Calu3 (cell line): ENCODE measurements at places on chromosomes 16 and 17. TPM values are rescaled to one million over a fixed set of nuclear protein-coding genes. Genes with fewer than 3 reads are reported as not detected.

The NPIPB6 gene
- total RNA-seq = 2.5 and 2.6 TPM in 2 replicates

The PRKCA gene
- 126 TPM in 2 replicates for total RNA-seq

The AHSP gene
- not detected in 2 replicates for total RNA-seq

The PGAP3 gene
- total RNA-seq = 1,186 and 1,276 TPM in 2 replicates

The SLC5A11 gene
- total RNA-seq = 0.64 TPM in 1 of 2 replicates, not detected in the other

GRCh38 chr16:67636713-67637112, 8.2 kb upstream of the CARMIL2 start:
- H3K27ac ChIP-seq = no peak overlapping the region
- H3K36me3 ChIP-seq = peaks cover 44% of the 10 kb centered on the region
- no peaks in the 10 kb centered on the region for H3K27me3 ChIP-seq
- H3K4me3 ChIP-seq = no peak overlapping the region
- no peak for DNase-seq

GRCh38 chr17:81738801-81739393, 26.8 kb downstream of the SLC25A10 start:
- H3K27me3 ChIP-seq = no peaks in the 10 kb centered on the region
- peaks cover 13% of the 10 kb centered on the region for H3K4me1 ChIP-seq
- no peak overlapping the region for H3K27ac ChIP-seq
- DNase-seq = no peak
- peaks cover 18% of the 10 kb centered on the region for H3K36me3 ChIP-seq

DNA sequence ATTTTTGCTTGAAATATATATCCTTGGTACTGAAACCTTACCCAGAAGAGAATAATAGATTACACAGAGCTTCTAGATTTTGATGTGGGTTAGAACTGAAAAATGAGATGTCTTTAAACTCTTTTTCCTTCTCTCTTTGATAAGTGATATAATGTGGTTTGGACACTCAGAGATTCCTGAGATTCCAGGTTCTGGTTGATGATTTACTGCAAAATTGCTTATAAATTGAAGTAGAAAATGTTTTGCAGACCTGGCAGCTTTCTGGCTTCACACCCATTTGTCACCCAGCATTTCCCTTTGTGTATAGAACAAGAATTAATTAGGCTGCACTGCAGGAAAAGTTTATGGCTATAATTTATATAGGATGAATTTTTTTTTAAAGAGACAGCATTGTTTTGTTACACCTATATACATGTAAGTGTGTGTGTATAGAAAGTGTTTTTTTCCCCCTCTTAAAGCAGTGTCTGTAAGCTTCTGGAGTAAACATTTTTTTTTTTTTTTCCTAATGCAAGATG, 23.5 kb downstream of the AATF start:
- no peaks in the 10 kb centered on the region for H3K27me3 ChIP-seq
- H3K36me3 ChIP-seq = peaks cover under 1% of the 10 kb centered on the region
- no peak for DNase-seq
- no peak overlapping the region for H3K4me3 ChIP-seq
- peaks cover 13% of the 10 kb centered on the region for H3K4me1 ChIP-seq
- no peak overlapping the region for H3K27ac ChIP-seq

DNA sequence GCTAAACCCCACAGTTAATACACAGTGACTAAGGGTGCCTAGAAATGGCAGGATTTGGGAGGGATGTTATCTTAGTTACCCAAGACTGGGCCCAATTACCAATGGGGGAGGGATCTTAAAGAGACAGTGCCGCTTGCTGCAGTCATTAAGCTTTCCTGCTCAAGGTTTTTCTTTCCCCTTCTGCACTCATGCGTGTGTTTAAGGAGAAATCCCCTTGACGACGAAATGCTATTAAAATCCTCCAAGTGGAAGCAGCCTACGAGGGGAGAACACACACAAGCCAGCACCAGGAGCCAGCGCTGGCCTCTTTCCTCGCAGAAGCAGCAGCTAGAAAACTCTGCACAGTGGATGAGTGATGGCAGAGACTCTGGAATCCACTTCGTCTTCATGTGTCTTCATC, 22.0 kb downstream of the SALL1 start:
- no peaks in the 10 kb centered on the region for H3K4me1 ChIP-seq
- H3K27ac ChIP-seq = no peak overlapping the region
- H3K36me3 ChIP-seq = no peaks in the 10 kb centered on the region
- peaks cover 84% of the 10 kb centered on the region for H3K27me3 ChIP-seq
- no peak overlapping the region for H3K4me3 ChIP-seq

DNA sequence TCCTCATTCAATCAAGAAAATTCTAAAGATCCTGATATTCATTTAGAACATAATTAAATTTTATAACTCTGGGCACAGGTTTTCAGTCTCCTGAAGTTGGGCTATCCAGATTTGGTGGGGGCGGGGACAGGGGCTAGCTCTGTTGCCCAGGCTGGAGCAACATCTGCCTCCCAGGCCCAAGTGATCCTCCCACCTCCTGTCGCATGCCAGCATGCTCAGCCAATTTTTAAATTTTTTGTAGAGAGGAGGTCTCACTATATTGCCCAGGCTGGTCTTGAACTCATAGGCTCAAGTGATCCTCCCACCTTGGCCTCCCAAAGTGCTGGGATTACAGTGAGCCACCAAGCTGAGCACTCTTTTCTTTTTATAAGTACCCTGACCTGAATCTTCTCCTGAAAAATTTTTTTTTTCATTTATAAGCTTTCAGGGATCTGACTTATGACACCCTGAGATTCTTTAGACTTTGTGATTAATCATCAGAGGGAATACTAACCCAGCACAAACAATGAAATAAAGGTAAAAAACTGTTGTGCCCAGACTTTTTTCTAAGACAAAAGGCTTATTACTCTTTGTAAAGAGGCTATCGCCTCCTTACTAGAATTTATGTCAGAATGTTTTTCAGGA, 62.6 kb downstream of the TUBD1 start:
- peak overlapping the region; percentile 49 for H3K4me3 ChIP-seq
- H3K27me3 ChIP-seq = no peaks in the 10 kb centered on the region
- H3K27ac ChIP-seq = peak overlapping the region; percentile 97
- H3K4me1 ChIP-seq = peaks cover 16% of the 10 kb centered on the region
- peak; percentile 34 for DNase-seq

- DNase-seq = no peak
- H3K4me1 ChIP-seq = peaks cover 15% of the 10 kb centered on the region
- no peak overlapping the region for H3K4me3 ChIP-seq
- H3K27ac ChIP-seq = no peak overlapping the region
These were observed 5.9 kb downstream of the CHMP6 start for GRCh38 chr17:80997424-80998117.

- no peaks in the 10 kb centered on the region for H3K36me3 ChIP-seq
- H3K27ac ChIP-seq = no peak overlapping the region
- H3K4me3 ChIP-seq = no peak overlapping the region
- H3K4me1 ChIP-seq = no peaks in the 10 kb centered on the region
These were observed 77.8 kb downstream of the WWP2 start for GRCh38 chr16:69839798-69840409.

GRCh38 chr16:1533443-1533951, at the start of gene TMEM204:
TMEM204 (plus strand) TSS chr16:1533666; CDS start chr16:1534276, 610 bp downstream.
- no peaks in the 10 kb centered on the region for H3K36me3 ChIP-seq
- no peaks in the 10 kb centered on the region for H3K27me3 ChIP-seq
- DNase-seq = no peak

- H3K4me1 ChIP-seq = peaks cover 22% of the 10 kb centered on the region
- H3K4me3 ChIP-seq = no peak overlapping the region
- DNase-seq = no peak
These were observed 2.8 kb upstream of the ATXN2L start for GRCh38 chr16:28820016-28820415.

- no peak overlapping the region for H3K27ac ChIP-seq
- H3K36me3 ChIP-seq = peaks cover 54% of the 10 kb centered on the region
- peaks cover 15% of the 10 kb centered on the region for H3K4me1 ChIP-seq
- H3K4me3 ChIP-seq = no peak overlapping the region
- no peaks in the 10 kb centered on the region for H3K27me3 ChIP-seq
These were observed 28.0 kb downstream of the LLGL2 start for GRCh38 chr17:75553295-75554110.

GRCh38 chr16:2090777-2091546, 43.2 kb downstream of the TSC2 start:
- no peak overlapping the region for H3K27ac ChIP-seq
- DNase-seq = peak; percentile 82
- H3K27me3 ChIP-seq = no peaks in the 10 kb centered on the region
- peak overlapping the region; percentile 30 for H3K4me3 ChIP-seq
- H3K36me3 ChIP-seq = peaks cover 59% of the 10 kb centered on the region
- H3K4me1 ChIP-seq = no peaks in the 10 kb centered on the region

DNA sequence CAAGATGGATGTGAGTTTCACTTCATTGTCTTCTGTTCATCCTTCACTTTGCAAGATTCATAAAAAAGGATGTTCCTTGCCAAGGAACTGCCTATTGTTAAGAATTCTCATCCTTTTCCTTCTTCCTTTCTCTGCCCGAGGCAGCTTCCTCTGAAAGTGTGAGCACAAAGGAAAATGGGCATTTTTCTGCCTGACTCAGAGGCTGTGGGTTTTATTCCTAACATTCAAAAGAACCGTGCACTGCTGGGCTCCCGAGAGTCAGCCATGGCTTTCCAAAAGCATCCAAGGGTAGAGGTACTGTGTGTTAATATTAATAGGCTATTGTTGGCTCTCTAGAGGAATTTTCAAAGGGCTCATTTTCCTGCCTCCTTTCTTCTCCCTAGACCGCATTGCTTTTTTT, 289.4 kb downstream of the ABCC12 start:
- no peaks in the 10 kb centered on the region for H3K4me1 ChIP-seq

DNA sequence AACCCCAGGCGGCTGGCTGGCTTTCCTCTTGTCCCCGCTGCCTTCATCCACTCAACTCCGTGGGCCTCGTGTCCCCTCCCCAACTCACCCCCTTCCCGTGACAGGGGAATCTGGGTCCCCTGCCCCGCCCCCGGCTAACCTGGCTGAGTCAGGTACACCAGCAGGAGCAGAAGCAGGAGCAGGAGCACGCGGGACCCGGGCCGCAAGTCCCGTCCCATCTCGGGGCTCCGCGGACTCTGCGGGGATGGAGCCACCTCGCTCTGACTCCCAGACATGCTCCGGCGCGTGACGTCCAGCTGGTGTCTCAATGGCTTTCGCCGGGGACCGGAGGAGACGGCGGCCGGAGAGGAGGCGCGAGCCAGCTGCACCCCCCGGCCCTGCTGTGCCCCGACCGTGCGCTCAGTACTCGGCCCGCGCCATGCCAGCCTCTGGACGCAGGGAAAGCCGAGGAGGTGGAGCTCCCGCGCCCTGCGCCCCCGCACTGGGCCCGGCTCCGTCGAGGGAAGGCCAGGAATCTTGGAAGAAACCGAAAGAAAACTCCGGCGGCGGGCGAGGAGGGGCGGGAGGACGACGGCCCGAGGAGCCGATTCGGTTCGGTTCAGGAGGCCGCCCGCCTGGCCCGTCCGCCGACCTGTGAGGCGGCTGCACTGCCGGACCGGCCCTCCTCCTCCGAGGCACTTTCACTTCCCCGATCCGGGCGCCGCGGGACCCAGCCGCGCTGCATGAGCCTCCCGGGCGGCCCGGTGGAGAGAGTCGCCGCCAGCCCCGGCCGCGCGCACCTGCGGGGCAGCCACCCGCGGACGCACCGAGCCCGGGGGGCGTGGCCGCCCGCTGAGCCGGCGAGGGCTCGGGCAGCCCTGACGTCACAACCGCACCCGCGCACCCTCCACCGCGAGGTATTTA, at the start of the genes CXCL16 and ZMYND15:
Gene CXCL16 (minus strand): TSS at position 807 of the 903 bp plus-strand sequence. CDS start 589 bp downstream, at position 218.
Gene ZMYND15 (plus strand): TSS at position 712 of the 903 bp plus-strand sequence. CDS start 716 bp downstream, outside the sequence.
- peaks cover 8% of the 10 kb centered on the region for H3K4me1 ChIP-seq
- peak within 1 kb of the TSS; percentile 77 for H3K4me3 ChIP-seq
- H3K27me3 ChIP-seq = no peaks in the 10 kb centered on the region
- peak within 1 kb of the TSS; percentile 82 for H3K27ac ChIP-seq
- DNase-seq = peak; percentile 65
- peaks cover 47% of the 10 kb centered on the region for H3K36me3 ChIP-seq

DNA sequence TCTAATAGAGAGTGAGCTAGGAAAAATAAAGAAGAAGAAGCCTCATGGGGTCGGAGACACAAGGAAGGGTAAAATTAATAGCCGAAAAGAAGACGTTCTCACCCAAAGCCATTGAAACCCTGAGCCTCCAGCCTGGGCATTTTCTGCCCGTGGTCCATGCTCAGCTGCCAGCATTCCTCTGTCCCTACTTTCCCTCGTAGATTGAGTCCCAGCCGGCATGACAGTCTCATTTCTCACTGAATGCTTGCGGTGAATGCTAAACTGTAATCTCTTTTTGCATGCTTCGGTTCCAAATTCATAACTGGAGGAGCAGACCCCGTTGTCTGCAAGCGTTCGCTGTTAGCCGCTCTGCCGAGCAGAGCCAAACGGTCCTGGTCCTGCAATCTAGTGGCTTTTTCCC, 54.0 kb upstream of the COX10 start:
- H3K4me1 ChIP-seq = no peaks in the 10 kb centered on the region
- no peaks in the 10 kb centered on the region for H3K27me3 ChIP-seq
- H3K36me3 ChIP-seq = no peaks in the 10 kb centered on the region
- H3K27ac ChIP-seq = no peak overlapping the region
- H3K4me3 ChIP-seq = no peak overlapping the region
